ENCODE measurements at places on chromosomes 7 and 10.

GRCh38 chr7:1646957-1647891 lies 22.9 kb upstream of the ELFN1 start:
- no peak for DNase-seq

DNA sequence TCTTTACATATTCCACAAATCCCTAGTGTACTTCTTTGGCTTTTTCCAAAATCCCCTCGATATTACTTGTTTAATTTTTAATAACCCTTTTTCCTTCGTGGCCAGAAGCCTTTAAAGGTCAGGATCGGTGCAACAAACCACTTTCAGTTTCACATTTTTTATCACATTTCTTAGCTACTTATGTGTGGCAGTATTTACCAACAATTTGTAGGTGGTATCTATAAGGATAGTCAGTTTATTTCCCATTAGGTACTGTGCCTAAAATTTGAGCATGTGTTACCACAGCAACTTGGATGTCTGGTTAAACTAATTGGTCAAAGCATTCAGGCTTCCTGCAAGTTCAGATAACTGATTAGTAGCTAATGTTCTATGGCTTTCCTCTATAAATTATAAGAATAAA lies 104.9 kb downstream of the CDK14 start:
- DNase-seq = no peak

- DNase-seq = no peak
These were observed 410.5 kb downstream of the PAXIP1 start for GRCh38 chr7:154592388-154592787.

DNA sequence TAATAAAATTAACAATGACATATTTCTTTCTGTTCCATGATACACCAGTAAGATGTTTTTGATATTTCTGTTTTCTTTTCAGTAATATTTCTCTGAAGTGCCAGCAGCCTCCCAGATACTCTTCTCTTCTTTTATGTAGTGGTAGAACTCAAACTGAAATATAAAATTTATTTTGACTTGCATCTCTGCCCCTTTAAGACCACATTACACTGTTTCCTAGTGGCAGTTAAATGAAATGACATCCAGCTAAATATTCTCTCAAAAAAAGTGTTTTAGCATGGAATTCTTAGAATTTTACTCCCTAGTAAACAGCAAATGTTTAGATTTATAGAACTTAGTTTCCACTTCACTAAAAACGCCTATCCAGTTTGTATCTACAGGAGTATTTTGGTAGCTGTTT lies 237.2 kb upstream of the MTPN start:
- no peak for DNase-seq

DNA sequence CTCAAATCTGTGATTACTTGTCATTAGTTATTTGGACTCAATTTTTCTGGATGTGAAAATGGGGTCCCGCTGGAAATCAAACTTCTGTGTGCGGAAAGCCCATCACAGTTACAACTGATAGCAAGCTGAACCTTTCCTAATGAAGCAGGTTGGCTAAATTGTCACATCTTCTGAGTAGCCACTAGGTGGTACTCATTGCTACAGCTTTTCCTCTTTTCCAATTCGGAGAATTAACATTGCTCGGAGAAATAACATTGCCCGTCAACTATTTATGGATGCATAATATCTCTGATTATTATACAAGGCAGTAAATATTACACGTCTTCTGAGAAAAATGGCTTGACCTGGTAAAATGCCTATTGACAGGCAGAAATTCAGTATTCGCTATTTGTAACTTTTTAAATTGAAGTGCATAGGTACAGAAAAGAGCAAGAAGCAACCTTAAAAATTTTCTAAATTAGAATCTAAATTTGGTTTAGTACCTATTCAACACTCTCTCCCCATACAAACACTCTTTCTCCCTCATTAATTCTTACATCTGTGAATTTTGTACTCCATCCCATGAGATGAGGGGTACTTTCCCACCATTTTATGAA lies 17.3 kb upstream of the BLOC1S2 start:
- peak; percentile 12 for DNase-seq

- no peak for DNase-seq
These were observed 34.4 kb downstream of the AGR3 start for GRCh38 chr7:16847381-16847860.

GRCh38 chr10:124447751-124448466 lies 1.9 kb downstream of the NKX1-2 start:
- no peak for DNase-seq

DNA sequence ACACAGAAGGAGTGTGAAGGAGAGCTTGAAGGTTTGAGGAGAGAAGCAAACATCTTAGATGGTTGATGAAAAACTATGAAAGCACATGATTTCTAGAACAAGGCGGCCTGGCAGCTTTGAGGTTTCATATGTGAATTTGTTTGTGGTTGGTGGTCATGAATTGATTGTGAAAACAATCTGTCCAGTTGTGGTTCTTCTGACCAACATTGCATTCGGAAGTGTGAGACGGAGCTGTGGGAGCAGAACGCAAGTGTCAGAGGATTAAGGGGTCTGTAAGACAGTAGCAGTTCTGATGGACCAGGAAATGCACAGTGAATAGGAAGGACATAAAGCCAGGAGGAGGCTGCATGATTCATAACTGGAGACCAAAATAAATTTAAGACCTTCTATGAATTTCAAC lies 594.6 kb downstream of the NXPH1 start:
- no peak for DNase-seq

- no peak for DNase-seq
These were observed 233.3 kb downstream of the SLC25A13 start for GRCh38 chr7:96088579-96088978.

GRCh38 chr7:117862378-117862777 lies 10.9 kb downstream of the CTTNBP2 start:
- no peak for DNase-seq

DNA sequence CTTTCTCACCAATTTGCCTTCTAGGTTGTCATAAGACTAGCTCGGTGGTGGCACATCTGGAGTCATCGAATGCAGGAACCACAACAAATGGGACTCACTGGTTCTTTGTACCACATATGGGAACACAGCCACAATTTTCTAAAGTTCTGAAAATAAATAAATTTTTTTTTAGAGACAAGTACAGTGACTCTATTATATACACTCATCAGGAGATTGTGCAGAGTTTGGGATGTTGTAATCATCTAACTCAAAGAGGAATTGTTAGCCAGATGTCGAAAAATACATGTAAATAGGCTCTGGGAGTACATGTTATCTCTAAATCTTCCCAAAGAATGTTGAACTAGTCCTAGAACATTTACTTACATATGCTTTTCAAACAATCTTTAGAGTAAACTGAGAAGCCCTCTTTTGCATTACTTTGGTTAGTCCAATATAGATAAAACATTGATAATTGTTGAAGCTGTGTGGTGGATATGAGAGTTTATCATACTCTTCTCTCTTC lies 19.6 kb upstream of the SEPTIN7 start:
- no peak for DNase-seq

- no peak for DNase-seq
These were observed 13.9 kb upstream of the CUZD1 start for GRCh38 chr10:122859527-122859926.

DNA sequence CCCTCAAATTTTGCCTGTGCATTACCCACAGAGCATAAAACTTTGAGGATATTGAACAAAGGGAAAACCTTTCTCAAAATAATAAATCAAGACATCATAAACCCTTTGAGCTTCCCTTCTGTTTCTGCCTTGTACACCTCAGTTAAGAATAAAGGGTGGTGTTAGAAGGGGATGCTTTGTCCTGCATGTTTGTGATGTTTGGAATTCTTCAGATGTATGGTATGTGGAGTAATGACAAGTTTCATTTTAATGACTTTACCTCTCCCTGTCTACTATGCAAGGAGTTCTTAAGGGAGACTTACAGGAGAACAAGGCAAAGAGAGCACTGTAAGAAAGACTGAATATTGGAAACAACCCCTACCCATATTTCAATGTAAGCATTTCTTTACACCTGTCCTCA lies 99.2 kb downstream of the HECW1 start:
- no peak for DNase-seq

DNA sequence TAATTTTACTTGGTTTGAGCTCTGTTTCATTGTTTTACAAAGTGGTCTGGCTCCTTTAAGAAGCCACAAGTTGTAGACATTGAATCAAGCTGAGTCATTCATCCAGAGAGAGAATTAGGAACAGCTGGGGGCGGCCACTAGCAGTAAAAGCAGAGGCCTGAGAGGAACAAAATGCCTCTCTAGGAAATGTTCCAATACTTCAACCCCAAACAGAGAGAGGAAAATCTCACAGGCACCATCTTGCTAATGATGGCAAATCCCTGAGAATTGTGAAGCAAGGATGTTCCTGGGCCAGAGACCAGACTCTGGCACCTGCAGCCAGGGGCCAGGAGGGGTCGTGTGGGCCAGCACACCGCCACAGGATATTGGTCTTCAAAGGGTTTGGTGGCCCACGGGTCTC lies 26.5 kb upstream of the TRIL start:
- DNase-seq = peak; percentile 25

GRCh38 chr10:13056456-13057077 lies 43.4 kb upstream of the OPTN start:
- no peak for DNase-seq

All from iPS DF 19.7 (cell line).